SK-N-DZ (cell line): ENCODE measurements at places on chromosomes 16 and 17.
A peak's percentile ranks its signal among the peaks of the same experiment; 100 is the strongest.

DNA sequence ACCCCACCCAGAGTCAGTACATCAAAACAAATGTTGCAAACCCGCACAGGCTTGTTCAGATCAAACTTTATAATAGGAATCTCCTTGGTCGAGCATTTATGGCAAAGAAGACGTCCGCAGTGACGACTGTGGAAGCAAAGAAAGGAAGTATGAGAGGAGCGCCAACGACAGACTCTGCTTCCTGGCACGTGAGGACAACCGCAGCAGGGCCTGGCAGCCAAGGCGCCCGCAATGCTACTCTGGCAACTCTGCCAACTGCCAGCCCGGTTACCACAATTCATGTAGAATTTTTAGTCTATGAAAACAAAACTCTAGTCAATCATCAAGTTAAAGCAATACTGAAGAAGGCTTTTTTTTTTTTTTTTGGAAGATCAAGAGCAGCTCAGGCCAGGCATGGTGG is 24.8 kb downstream of the CYB5D2 start:
- DNase-seq: no peak

DNA sequence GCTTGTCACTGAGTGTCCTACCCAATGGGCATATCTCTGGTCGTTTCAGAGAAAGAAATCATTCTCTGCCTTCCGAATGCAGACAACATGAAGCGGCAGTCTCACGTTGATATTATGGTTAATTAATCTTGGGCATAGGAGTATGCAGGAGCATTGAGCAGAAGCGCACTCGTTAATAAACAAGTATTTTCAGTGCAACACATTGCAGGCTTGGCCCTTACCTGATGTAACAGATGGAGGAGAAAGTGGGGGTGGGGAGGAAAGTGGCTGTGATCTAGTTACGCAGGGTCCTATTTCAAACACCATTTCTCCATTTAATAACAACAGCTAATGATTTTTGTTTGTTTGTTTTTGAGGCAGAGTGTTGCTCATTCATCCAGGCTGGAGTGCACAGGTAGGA is 414.0 kb upstream of the RBFOX1 start:
- DNase-seq: no peak

DNA sequence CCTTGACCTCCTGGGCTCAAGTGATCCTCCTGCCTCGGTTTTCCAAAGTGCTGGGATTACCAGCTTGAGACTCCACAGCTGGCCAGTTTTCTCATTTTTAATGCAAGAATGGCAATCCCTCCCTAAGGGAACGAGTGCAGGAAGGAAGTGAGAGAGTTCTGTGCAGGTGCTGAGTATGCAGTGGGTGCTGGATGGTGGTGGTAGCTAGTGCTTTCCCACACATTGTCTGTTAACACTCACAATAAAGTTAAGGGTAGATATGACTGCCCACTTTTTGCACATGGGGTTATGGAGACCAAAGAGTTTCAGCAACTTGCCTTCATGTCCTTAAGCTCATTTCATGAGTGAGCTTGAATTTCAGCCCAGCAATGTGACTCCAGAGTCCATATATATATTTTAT is 18.5 kb downstream of the RGS9 start:
- no peak for DNase-seq

- no peak for DNase-seq
These were observed 151.0 kb downstream of the IRX3 start for GRCh38 chr16:54135361-54136275.

GRCh38 chr17:59277031-59277430 is 54.4 kb upstream of the YPEL2 start:
- DNase-seq: no peak

DNA sequence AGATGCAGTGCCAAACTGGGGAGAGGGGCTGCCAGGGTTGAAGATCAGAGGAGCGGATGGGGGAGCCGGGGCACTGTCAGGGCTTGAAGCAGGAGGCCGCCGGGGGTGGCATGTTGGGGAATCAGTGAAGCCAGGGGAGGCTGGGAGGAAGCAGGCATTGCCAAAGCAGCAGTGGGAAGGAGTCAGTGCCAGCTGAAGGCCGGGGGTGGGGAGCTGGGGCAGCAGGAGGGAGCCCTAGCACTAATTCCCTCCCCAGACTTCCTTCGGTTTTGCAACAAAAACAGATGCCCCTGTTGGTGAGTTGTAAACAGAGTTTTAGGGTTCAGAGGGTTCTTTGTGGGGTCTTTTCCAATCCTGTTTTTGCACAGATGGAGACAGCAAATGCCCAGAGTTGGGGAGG is 10.9 kb upstream of the TAC4 start:
- DNase-seq: no peak

DNA sequence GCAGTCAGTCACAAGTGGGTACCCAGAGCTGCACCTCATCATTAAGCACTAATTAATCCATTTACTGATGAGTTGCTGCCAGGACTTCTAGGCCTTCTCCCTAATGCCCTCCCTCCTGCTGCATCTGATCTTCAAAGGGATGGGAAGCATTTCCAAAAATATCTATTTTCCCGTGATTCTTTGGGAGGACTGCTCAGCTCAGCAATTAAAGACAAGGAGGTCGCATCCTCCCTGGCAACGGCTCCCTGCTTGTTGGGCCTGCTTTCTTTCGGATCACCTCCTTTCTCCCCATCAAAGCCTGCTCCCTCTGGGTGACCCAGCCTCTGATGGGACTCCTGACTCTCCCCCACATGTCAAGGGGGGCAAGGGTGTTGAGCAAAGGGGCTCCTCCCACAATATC is 26.0 kb upstream of the SPPL2C start:
- no peak for DNase-seq

DNA sequence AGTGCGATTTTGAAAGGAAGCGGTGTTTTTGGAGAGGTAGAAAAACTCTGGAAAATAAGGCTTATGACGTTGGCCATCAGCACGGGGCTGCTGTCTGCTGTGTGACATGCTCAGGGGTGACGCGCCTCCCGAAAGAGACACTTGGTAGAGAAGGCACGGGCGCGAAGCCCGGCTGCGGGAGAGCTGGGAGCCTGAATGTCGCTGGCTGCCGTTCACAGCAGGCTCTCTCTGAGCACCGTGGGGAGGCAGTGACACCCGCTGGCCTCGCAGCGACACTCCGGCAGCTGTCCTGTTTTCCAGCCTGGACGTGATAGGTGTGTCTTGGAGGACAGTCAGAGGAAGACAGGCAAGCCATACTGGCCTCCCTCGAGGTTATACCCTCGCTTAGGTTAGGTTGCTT is 759.1 kb upstream of the RBFOX1 start:
- DNase-seq: peak; percentile 90

DNA sequence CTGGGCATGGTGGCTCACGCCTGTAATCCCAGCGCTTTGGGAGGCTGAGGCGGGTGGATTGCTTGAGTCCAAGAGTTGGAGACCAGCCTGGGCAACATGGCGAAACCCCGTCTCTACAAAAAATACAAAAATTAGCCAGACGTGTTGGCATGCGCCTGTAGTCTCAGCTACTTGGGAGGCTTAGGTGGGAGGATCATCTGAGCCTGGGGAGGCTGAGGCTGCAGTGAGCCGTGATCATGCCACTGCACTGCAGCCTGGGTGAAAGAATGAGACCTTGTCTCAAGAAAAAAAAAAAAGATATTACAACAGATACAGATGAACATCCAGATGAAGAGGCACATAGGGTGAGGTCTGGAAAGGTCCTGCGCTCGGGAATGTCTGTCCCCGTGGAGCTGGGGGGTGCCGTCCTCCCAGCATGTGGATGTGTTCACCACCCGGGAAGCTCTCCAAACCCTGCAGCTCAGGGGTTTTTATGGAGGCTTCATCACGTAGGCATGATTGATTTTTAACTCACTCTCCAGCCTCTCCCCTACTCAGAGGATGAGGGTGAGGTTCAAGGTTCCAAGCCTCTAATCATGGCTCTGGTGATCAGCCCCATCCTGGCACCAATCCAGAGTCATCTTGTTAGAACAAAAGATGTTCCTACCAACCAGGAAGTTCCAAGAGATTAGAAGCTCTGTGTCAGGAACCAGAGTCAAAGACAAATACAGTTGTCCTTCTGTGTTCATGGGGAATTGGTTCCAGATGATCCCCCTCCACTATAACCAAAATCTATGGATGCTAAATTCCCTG is 85.0 kb upstream of the DNAJA2 start:
- no peak for DNase-seq

GRCh38 chr17:78748048-78748729 is 33.9 kb downstream of the CYTH1 start:
- DNase-seq: no peak

DNA sequence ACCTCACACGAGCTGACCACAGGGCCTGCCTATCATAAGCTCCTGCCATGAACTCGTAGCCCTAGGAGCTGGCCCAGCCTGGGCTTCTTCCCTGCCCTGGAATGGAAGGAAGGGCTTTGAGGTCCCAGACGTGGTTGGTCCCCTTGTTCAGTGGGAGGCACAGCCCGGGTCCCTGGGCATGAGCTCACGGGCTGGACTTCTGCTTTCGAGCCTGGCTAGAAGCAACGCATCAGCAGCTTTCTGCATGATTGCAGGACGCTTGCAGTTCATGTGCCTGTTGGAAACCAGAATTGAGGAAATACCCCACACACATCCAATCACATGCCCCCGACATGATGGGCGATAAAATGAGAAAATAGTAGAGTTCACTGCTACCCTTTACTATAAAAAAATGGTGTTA is 293.3 kb downstream of the MAF start:
- no peak for DNase-seq

- no peak for DNase-seq
These were observed 6.6 kb downstream of the KCNAB3 start for GRCh38 chr17:7922845-7923628.

- no peak for DNase-seq
These were observed 7.6 kb downstream of the SPNS2 start for GRCh38 chr17:4506175-4506813.

- no peak for DNase-seq
These were observed 7.3 kb upstream of the SSTR2 start for GRCh38 chr17:73157521-73157890.

GRCh38 chr16:66422366-66422765 is 4.7 kb upstream of the BEAN1 start:
- DNase-seq: no peak

GRCh38 chr16:14101415-14101814 is 30.3 kb downstream of the MRTFB start:
- no peak for DNase-seq

- no peak for DNase-seq
These were observed 58.7 kb upstream of the LYRM9 start for GRCh38 chr17:27951872-27952271.

- DNase-seq: no peak
These were observed 415 bp downstream of the ABCA5 start for GRCh38 chr17:69326377-69327059.

- no peak for DNase-seq
These were observed 43.8 kb upstream of the ARHGAP44 start for GRCh38 chr17:12745486-12745885.

- DNase-seq: no peak
These were observed 12.3 kb downstream of the HSDL1 start for GRCh38 chr16:84132527-84133285.

DNA sequence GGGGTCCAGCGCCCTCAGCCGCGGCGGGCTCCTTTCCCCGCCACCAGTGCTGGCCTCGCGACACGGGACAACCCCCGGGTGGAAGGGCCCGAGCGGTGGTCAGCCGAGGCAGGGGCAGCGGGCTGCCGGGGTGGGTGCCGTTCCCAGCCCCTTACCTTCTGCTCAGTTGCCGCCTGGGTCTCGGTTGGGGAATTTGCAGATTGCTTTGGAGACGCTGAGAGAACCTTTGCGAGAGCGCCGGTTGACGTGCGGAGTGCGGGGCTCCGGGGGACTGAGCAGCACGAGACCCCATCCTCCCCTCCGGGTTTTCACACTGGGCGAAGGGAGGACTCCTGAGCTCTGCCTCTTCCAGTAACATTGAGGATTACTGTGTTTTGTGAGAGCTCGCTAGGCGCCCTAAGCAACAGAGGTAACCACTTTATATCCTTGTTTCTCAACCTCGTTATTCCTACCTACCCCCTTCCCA is 381 bp downstream of the CTNS start:
- DNase-seq: no peak

- no peak for DNase-seq
These were observed 26.1 kb upstream of the ZNF750 start for GRCh38 chr17:82865774-82866395.

DNA sequence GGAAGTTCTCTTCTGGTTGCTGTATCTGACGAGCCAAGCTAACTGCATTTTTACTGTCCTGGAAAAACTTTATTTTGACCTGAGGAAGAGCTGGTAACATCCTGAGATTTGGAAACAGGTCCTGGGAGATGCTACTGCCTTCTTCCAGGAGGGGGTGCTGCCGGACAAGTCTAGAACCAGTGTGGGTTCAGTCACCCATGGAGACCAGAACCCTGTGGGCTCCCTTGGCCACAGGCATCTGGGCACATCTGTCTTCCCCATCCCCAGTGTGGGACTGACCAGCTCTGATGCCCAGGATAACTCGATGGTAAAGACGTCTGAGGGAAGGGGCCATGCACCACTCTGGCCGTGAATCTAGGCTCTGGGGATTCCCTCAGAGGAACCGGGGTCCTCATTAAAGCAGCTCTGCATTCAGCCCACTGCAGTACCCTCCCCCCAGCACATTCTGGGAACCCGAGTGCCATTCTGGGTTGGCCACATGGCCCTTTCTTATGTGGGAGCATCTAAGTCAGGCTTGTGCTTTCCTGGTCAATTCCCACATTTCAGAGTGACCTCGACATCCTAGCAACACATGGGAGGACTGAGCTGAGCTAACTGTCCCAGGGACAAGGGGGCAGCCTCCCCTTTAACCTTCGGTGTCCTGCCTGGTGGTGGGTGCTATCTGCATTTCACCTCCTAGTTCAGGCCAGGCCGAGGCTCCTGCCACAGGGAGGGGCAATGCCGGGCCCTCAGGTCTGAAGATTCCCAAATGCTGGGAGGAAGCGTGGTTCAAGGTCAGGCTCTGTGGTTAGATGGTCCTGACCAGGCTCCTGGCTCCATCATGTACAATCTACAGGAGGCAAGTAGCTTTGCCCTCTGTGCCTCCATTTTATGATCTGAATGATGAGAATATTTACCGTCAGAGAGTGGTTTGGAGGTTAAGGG is 6.4 kb downstream of the C16orf86 start:
- DNase-seq: peak; percentile 41
